Suppressor macrophage treated with lipopolysaccharide for 4 hours (primary cell): ENCODE measurements at places on chromosomes 12 and 14.
A peak's percentile ranks its signal among the peaks of the same experiment; 100 is the strongest.

DNA sequence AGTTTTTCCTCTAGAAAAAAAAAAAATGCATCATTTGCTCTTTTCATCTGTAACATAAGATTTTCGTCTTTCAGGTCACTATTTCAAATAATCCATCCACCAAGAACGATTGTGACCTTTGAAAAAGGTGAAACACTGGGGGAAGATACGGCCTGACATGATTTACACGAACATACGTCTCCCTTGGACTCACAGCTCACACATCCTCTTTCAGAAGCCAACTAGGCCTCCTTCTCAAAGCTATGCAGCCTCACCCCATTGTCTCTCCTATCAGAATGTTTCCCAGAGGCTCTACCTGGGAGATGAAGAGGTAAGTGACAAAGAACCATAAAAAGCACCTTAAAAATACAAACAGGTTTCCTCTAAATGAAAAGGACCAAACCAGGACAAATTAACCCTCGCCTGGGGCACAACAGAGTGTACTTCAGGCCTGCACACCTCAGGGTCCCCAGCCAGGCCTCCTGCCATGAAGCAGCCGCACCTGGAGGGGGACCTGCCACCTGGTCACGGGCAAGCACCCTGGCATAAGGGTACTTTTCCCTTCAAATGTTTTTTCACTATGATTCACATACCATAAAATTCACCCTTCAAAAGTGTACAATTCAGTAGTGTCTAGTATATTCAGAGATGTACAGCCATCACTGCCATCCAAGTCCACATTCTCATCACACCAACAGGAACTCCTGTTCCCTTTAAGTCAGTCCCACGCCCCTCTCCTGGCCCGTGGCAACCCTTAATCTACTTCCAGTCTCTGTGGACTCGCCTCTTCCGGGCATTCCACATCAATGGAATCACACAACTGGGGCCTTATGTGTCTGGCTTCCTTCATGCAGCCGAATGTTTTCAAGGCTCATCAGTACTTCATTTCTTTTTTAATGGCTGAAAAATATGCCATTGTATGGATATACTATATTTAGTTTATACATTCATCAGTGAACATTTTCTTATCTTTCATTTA, 5.4 kb downstream of the SLC15A4 start:
- peak; percentile 28 for DNase-seq

DNA sequence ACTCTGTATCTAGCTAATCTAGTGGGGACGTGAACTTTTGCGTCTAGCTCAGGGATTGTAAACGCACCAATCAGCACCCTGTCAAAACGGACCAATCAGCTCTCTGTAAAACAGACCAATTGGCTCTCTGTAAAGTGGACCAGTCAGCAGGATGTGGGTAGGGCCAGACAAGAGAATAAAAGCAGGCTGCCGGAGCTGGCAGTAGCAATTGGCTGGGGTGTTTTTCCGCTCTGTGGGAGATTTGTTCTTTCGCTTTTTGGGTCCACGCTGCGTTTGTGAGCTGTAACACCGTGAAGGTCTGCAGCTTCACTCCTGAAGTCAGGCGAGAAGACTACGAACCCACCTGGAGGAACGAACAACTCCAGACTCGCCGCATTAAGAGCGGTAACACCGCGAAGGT, 76.5 kb downstream of the SPRING1 start:
- no peak for DNase-seq

GRCh38 chr12:13099066-13099843, 4.2 kb downstream of the GSG1 start:
- DNase-seq: peak; percentile 70

DNA sequence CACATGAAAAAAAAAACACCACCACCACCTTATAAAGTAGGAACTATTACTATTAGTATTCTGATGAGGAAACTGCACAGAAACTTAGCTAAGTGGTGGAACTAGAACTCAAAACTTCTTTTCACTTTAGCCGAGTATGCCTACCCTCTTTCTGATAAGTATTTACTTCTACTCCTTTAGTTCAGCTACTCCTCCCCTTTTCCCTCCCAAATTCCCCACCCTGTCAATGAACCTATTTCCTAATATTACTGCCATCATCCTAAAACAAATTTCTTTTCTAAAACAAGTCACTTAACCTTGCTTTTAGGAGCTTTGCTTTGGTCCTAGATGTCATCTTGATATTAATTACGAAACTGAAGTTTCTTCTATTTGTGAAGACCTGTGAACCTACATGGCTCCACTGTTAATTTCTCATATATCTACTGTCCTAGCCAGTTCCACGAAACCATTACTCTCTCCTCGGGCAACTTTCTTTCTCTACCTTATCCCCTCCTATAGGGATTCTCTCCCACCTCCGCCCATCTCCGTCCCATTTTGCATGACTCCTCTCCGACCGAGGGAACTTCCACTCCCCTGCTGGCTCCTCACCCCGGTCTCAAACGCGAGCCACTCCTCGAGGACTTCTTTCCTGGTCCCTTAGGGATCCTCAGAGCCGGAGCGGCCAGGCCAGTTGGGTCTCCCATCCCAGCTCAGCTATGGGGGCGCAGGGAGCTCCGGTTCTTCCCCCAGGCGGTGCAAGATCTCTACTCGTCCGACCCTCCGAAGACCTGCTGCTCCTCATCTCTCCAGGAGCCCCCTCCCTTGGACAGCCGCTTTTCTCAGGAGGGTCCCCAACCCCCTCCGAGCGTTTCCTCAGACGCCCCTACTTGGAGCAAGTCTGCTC, 1.1 kb downstream of the NUMB start:
- peak; percentile 65 for DNase-seq

GRCh38 chr12:122870867-122871664, 24.9 kb downstream of the VPS37B start:
- peak; percentile 36 for DNase-seq

DNA sequence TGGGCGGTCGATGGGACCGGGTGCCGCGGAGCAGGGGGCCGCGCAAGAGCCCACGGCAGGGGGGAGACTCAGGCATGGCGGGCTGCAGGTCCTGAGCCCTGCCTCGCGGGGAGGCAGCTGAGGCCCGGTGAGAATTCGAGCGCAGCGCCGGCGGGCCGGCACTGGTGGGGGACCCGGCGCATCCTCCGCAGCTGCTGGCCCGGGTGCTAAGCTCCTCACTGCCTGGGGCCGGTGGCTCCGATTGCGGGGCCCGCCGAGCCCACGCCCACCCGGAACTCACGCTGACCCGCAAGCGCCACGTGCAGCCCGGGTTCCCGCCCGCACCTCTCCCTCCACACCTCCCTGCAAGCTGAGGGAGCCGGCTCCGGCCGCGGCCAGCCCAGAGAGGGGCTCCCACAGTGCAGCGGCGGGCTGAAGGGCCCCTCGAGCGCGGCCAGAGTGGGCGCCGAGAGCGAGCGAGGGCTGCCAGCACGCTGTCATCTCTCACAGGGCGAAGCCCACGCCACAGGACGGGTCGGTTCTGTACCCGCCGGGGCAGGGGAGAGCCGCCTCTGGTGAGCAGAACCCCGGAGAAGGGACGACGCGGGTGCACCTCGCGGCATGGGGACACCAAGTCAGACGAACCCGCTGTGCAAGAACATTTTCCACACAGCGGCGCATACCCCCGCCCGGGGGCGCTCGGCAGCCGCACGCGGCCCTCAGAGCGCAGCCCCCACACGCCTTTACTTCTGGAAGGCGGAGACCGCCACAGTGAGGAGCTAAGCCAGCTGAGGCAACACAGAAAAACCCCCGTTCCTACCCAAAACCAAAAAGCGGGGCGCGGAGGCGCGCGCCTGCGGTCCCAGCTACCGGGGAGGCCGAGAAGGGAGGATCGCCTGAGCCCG, 1.2 kb upstream of the SIVA1 start:
- no peak for DNase-seq

DNA sequence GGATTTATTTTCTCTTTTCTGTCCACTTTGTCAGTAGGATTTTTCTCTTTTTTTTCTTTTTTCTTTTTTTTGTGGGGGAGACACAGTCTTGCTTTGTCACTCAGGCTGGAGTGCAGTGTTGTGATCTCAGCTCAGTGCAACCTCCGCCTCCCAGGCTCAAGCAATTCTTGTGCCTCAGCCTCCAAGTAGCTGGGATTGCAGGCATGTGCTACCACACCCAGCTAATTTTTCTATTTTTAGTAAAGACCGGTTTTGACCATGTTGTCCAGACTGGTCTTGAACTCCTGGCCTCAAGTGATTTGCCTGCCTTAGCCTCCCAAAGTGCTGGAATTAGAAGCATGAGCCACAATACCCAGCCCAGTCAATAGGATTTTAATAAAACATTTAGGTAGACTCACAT, 21.0 kb upstream of the TBK1 start:
- no peak for DNase-seq

GRCh38 chr12:86550218-86551145, 294.3 kb upstream of the MGAT4C start:
- no peak for DNase-seq

DNA sequence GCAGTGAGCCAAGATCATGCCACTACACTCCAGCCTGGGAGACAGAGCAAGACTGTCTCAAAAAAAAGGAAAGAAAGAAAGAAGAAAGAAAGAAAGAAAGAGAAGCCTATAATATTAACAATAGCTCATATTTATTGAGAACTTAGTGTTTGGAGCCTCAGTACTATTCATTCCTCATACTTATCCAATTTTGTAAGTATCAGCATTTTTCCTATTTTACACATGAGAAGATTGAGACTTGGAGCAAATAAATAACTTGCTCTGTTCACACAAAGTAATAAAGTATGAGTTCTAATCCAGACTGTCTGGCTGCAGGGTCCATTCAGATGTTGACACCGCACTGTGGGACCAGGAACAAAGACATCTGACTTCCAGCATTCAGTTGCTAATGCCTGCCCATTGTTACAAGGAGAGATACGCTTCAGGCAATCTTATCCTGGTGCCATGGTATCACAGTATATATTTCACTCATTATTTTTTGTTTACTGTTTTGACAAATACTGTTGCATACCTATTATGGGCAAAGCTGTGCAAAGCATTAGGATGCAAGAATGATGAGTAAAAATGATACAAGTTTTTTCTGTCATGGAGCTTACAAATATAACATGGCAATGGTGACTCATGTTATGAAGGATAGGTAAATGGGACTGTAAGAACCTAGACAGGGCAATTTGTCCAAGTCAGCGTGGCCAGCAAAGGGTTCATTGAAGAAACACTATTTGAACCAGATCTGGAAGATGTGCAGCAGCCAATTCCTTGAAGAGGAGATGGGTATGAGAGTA, 21.4 kb upstream of the TMTC2 start:
- DNase-seq: no peak

DNA sequence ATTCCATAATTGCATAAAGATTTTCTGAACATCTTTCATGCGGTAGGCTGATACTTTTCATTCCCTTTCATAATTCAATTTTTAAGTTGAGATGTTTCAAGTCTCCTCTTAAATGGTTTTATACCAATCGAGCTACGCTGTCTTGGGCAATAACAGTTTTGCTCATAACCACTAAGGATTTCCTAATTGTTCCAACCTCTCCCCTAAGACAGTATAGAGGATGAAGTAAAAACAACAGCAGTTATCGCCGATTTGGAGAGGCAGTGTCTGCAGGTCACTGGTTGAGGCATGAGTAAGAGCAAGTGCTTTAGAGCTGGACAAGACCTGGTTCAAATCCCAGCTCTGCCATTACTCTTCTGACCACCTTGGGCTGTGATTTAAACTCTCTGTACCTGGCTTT, 6.9 kb upstream of the MED13L start:
- DNase-seq: peak; percentile 79

DNA sequence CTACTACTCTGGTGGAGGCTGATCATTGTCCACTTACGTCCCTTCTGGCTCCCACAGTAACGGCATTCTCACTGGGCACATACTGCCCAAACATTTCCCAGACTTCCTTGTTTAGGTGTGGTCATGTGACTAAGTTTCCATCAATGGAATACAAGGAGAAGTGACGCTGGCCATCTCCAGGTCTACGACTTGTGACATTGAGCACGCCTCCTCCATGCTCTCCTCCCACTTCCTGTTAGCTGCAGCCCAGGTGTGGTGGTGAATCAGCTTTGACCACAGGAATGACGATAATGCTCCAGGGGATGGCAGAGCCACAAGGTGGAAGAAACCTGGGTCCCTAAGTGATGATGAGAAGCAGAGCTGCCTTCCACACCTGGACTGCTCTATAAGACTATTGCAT, 6.0 kb upstream of the SLC24A4 start:
- no peak for DNase-seq

DNA sequence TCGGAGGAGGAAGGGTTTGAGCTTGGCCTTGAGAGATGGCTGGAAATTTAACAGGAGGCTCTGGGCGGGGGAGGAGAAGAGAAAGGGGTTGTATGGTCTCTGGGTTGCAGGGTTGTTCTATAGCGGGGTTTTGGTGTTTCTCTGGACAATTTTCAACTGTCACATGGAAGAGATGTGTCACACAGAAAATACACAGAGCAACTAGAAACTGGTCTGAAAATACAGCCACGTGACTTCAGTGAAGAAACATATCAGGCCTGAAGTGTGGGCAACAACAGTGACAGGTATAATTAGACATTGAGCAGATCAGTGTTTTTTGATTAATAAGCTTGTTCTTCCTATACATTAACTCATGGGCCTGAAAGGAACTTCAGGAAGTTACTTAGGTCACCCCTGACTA, 205.3 kb upstream of the HMGA2 start:
- DNase-seq: no peak

GRCh38 chr12:4045786-4046494, 172.7 kb upstream of the PARP11 start:
- no peak for DNase-seq

DNA sequence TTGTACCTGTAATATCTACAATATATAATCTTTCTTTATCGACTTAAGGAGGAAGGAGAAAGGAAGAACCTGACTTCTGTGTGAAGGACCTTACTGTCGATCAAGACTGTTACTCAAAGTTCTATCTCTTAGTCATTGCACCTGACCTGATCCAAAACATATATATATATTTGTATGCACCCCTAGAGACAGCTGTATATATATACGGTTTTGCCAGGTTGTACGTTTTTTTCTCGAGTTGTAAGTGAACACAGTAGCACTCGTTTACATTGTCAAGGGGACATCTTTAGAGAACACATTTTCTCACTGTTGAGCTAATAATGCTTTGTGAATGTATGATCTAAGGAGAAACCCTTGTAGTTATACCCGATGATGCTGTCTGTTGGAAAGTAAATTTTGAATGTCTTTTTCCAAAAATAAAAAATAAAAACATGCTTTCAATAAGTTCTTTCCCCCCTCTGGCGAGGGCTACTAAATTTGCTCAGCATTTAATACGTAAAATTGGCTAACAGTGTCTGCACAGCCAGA, 536 bp upstream of the SLC35E3 start:
- DNase-seq: no peak

- DNase-seq: peak; percentile 39
These were observed 156.0 kb downstream of the SAMD4A start for GRCh38 chr14:54722791-54723432.

- DNase-seq: no peak
These were observed 10.2 kb downstream of the RCOR1 start for GRCh38 chr14:102602421-102603292.

GRCh38 chr14:35492569-35493014, 41.4 kb upstream of the INSM2 start:
- no peak for DNase-seq

GRCh38 chr12:53578783-53579182, 47.4 kb downstream of the ATF7 start:
- DNase-seq: no peak
